CD8-positive, alpha-beta T cell (primary cell): ENCODE measurements at places on chromosomes 1 and 21. TPM values are rescaled to one million over a fixed set of nuclear protein-coding genes. Genes with fewer than 3 reads are reported as not detected.

The LEPR gene
- 0.49 TPM for total RNA-seq

The GPR153 gene
- total RNA-seq, result 0.65 TPM

The LEMD1 gene
- total RNA-seq, result not detected

The KANK4 gene
- not detected for total RNA-seq

The CD84 gene
- total RNA-seq, result 31.7 TPM

The MATN1 gene
- total RNA-seq, result 7.4 TPM

The PGLYRP3 gene
- not detected for total RNA-seq

The SPAG17 gene
- not detected for total RNA-seq

The PKLR gene
- not detected for total RNA-seq

The SPATC1L gene
- total RNA-seq, result 6.7 TPM

The TMEM234 gene
- total RNA-seq, result 8.6 TPM

The NLRP3 gene
- total RNA-seq, result 4.1 TPM
